ENCODE measurements at places on chromosomes 4 and X.

GRCh38 chr4:123488916-123489315, 92.3 kb downstream of the SPRY1 start:
- DNase-seq, result no peak

- no peak for DNase-seq
These were observed 205.1 kb upstream of the EMCN start for GRCh38 chr4:100722866-100723459.

DNA sequence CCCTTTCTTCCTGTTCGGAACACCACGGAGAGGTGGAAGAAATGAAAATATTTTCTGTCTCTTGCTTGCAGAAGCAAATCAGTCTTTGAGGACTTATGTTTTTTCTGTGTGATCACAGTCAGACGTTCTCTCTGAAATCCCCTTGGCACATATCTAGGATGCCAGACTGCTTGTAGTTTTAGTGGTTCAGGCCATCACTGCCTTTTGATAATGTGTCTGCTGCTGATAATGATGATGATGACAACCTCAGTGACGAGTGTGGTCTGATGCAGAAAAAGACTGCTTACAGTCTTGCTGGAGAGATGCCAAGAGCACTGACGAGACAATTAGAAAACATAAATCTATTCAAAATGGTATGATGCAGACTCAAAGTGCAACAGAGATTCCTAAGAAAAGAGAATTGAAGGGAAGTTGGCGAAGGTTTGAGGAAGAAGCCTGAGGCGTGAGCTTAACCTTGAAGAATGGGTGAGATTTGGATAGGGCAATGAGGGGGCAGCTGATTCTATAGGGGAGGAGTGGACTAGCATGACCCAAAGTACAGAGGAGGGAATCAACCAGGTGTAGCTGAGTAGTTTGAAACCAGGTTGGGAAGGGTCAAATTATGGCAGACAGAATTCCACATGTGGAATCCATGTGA, 7.9 kb downstream of the RAB33A start:
- DNase-seq, result no peak

DNA sequence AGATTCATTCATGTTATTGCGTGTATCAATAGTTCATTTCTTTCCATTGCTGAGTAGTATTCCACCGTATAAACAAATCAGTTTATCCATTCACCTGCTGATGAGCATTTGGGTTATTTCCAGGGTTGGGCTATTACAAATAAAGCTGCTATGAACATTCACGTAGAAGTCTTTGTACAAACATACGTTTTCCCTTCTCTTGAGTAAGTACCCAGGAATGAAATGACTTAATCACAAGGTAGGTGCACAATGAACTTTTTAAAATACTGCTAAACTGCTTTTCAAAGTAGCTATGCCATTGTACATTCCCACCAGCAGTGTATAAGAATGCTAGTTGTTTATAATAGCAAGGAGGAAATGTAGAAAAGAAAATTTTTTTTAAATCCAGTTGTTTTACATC, 35.9 kb downstream of the SYTL4 start:
- DNase-seq, result no peak

GRCh38 chrX:138928737-138929459, 217.4 kb upstream of the FGF13 start:
- DNase-seq, result no peak

GRCh38 chr4:148795156-148795864, 353.1 kb upstream of the NR3C2 start:
- no peak for DNase-seq

- DNase-seq, result no peak
These were observed 203.7 kb downstream of the LARP7 start for GRCh38 chr4:112840619-112841018.

GRCh38 chr4:118968005-118968404, 79.4 kb downstream of the SYNPO2 start:
- peak; percentile 16 for DNase-seq

DNA sequence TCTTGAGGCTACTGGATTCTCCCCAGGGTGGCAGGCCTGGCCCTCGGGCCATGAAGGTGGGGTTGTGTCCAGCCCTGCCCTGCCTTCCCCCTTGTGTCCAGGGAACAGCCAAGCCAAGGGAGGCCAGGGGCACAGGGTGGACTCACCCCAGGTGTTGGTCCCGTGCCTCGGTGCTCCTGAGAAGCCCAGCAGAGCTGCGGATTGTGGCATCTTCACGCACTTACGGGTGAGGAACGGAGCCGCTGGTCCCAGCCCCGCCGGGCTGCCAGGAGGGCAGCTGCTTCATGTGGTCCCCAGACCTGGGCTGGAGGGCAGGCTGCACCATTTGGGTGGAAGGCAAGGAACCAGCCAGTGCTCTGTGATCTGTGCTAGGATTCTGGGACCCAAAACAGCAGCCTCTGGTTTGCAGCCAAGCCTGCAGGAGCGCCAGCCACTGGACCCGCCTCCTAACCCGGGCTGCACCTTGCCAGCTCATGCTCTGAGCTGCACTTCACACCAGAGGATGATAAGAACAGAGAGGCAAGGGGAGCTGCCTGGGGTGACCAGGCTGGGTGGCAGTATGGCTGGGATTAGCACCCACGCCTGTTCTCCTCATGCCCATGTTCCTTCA, 36.1 kb upstream of the HMX1 start:
- DNase-seq, result no peak

- no peak for DNase-seq
These were observed 1.1 kb upstream of the USP38 start for GRCh38 chr4:143183513-143184216.

- DNase-seq, result no peak
These were observed 143.5 kb downstream of the GALNTL6 start for GRCh38 chr4:171956678-171957077.

DNA sequence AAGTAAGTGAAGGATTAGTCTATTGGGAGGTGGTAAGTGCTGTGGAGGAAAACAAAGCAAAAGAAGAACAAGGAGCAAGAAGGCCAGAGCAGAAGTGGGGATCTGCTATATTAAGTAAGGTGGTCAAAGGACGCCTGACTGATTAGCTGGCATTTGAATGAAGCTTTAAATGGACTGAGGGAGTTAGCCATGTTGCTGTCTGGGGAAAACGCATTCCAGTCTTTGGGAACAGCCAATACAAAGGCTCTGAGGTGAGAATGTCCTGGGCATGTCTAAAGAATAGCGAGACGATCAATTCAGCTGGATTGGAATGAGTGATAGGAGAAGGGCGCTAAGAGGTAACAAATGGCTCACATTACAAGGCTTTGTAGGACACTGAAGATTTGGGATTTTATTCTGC, 48.5 kb upstream of the ATOH1 start:
- DNase-seq, result no peak

DNA sequence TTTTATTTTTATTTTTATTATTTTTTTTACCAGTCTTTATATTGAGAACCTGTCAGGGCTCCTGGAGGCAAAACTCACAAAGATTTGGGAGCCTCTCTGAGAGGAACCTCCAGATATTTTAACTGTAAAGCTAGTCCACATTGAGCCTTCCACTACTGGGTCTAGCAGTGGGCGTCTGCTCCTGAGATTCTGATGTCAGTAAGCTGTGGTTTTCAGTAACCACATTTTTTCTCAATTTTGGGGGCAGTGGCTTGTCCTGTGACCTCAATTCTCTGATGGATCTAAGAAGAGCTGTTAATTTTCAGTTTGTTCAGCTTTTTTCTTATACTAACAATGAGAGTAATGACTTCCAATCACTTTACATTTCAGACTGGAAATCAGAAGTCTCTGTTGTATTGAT, 23.6 kb upstream of the GPRASP1 start:
- no peak for DNase-seq

DNA sequence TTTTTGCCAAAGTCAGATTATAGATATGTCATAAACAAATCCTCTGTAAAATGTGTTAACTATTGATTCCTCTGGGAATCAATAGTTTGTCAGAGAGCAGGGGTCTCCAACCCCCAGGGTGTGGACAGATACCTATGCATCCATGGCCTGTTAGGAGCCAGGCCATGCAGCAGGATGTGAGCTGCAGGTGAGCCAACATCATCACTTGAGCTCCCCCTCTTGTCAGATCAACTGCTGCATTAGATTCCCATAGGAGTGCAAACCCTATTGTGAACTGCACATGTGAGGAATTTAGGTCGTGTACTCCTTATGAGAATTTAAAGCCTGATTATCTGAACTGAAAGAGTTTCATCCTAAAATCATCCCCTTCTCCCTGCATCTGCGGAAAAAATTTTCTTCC, 1365.4 kb downstream of the ARAP2 start:
- no peak for DNase-seq

DNA sequence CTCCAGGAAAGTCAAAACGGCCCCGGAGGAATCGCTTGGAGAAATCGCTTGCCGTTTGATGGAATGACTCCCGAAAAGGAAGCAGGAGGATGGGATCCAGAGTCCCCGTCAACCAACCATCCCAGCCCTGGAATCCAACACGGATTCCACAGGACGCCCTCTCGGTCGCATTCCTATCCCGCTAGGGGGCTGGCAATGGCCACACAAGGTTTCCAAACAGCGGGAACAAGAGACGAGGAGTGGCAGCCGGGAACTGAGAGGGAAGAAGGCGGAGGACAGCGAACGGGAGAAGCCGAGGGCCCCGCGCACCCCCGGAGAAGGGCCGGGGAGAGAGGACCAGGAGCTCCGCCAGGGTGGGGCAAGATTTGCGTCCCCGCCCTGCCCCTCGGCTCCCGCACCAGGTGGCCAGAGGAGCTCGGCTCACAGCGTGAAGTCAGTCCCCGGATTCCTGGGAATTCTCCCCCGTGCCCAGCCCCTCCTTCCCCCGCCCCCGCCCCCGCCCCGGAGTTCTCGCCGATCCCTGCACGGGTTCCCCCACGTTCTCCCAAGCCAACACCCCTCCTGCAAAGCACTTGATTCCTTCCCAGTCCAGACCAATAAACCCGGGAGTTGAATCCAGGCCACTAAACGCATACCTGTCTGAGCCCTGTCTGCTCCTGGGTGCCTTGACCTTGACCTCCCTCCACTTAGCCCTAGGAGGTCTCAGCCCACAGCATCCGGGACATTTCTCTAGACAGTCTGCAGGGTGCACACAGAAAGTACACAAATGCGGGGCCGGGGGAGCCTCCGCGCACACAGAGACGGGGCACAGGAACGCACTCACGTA, 1.4 kb downstream of the PDZD4 start:
- no peak for DNase-seq

GRCh38 chr4:2064276-2064991, 5.3 kb downstream of the NAT8L start:
- DNase-seq, result no peak

DNA sequence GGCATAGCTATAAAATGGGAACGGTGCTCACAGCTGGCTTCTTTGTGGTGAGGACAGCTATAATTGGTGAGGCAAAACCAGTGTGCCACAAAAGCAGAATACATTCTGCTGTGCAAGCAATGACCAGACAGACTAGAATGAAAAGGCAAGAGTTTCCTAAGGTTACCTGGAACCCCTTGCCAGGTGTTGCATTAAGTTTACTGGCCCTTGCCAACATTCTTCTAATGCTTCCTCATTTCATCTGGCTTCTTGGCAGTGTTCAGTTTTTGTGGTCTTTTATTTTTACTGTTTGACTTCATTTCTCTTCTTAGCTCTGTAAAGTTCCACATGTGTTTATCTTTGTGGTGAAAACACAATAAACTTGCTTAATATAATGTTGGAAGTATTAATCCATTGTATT, 131.4 kb downstream of the PTTG2 start:
- no peak for DNase-seq

GRCh38 chr4:159142681-159143384, 40.0 kb downstream of the RAPGEF2 start:
- no peak for DNase-seq

- no peak for DNase-seq
These were observed 2.9 kb upstream of the KLHL2 start for GRCh38 chr4:165204462-165204830.

Data from activated T-helper 1 cell treated with anti-CD3 and anti-CD28 coated beads, Interleukin-12 subunit alpha, Interleukin-12 subunit beta, Interleukin-2, Interleukin-4 antibody, amounts not matched to agents 30 ng/mL and 10 ng/mL and 1 ng/mL, durations not matched to agents 14 hours and 24 hours and 36 hours (primary cell).